ENCODE measurements at places on chromosomes 13 and 19.

DNA sequence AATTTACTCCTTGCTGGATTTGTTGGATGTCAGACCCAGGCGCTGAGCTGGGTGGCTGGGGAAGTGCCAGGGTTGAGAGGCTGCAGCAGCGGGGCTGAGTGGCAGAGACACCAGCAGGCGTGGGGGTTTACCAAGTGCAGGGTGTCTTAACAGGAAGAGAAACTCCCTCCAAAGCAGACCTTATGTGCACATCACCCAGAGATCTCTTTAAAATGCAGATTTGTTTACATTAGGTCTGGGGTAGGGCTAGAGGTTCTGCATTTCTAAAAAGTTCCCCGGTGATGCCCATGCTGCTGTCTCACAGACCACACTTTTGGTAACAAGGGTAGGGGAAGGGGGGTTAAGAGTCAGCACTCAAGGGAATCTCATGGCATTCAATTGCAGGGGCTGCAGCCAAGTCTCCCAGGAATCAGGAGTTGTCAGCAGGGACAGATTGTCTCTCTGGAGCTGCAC, 80.7 kb upstream of the OLFM4 start:
- DNase-seq, result no peak

- no peak for DNase-seq
These were observed 16.0 kb downstream of the IRGC start for GRCh38 chr19:43731846-43732245.

GRCh38 chr19:18262917-18263316, 11.3 kb downstream of the IQCN start:
- DNase-seq, result no peak

DNA sequence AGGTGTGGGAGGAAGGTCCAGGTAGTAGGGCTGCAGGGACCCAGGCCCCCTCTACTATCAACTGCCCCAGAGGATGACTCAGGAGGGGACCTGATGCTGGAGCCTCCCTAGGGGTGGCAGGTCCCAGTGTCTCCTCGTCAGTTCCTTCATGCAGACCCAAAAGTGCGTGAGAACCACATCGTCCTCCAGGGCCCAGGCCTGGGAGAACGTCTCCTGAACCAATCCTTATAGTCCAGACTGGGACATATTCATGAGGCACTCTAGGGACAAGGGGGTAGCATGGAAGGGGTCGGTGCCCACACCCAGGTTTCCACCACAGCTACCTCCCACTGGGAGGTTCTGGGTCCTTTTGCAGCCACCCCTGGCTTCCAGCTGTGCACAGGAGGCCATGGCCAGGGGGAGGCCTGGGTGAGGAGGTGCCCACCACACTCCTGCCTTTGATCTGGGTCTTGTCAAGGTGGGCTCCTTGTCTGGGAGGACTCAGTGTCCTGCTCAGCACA, 38.0 kb upstream of the TPM4 start:
- DNase-seq, result no peak

DNA sequence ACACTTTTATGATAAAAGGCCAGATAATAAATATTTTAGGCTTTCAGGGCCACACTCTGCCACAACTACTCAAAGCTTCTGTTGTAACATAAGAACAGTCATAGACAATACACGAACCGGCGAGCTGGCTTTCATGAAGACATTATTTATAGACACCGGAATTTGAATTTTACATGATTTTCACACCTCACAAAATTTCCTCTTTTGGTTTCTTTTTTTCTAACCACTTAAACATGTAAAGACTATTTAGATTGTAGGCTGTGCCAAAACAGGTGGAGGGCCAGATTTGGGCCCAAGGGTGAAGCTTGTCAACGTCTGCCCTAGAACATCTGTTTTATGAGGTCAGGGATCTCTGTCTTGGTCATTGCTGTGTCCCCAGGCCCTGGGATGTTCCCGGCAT, 29.7 kb upstream of the FXYD3 start:
- no peak for DNase-seq

- DNase-seq, result no peak
These were observed 1.2 kb downstream of the EPS15L1 start for GRCh38 chr19:16470541-16470910.

GRCh38 chr13:91467236-91467635, 68.8 kb downstream of the GPC5 start:
- no peak for DNase-seq

- DNase-seq, result no peak
These were observed 50.4 kb downstream of the TEX29 start for GRCh38 chr13:111370570-111371535.

GRCh38 chr13:47110833-47111240, 214.0 kb upstream of the HTR2A start:
- no peak for DNase-seq

- DNase-seq, result no peak
These were observed 95.9 kb upstream of the ZNF536 start for GRCh38 chr19:30276011-30276882.

GRCh38 chr19:45187421-45188100, 9.0 kb downstream of the BLOC1S3 start:
- no peak for DNase-seq

- DNase-seq, result no peak
These were observed 407.8 kb downstream of the COG6 start for GRCh38 chr13:40063278-40063698.

GRCh38 chr13:35782793-35783192, 306.3 kb upstream of the MAB21L1 start:
- DNase-seq, result no peak

GRCh38 chr13:79782541-79783205, 301.7 kb downstream of the NDFIP2 start:
- peak; percentile 93 for DNase-seq

DNA sequence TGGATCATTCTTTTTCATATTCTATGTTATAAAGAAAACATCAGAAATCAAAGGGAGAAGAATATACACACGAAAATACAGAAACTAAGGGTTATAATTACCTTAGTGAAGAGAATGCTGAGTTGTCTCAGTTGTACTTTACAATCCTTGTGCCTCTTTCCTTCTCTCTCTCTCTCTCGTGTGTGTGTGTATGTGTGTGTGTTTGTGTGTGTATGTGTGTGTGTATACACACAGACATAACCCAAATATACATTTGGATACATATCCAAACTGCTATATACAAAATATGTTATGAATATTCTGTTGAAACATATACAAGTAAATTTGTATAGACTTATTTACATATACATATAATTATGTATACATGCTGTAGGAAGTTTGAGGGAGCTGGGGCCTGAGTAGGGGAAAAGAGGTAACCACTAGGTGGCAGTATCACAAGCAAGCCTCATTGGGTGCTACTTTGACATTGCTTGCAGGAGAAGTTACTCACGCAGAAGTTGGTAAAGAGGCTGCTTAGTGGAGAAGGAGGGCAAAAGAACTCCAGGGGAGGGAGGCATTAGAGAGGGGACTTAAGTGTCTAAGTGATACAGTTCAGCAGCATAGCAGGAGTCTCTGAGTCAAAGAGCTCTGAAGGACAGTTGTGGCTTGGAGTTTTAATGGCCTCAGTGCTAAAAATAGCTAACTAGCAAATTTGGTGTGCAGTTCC, 465.1 kb upstream of the PCDH20 start:
- peak; percentile 58 for DNase-seq

GRCh38 chr13:35016362-35017112, 74.5 kb downstream of the NBEA start:
- no peak for DNase-seq

- no peak for DNase-seq
These were observed 197.1 kb upstream of the TSHZ3 start for GRCh38 chr19:31546205-31546960.

GRCh38 chr19:34639491-34640085, 37.4 kb downstream of the SCGB2B2 start:
- DNase-seq, result peak; percentile 53
